ENCODE measurements at places on chromosomes 2 and 18. TPM values are rescaled to one million over a fixed set of nuclear protein-coding genes. Genes with fewer than 3 reads are reported as not detected.

- no peak for DNase-seq
Measured at GRCh38 chr2:161077367-161078210, 82.6 kb upstream of the TANK start.

DNA sequence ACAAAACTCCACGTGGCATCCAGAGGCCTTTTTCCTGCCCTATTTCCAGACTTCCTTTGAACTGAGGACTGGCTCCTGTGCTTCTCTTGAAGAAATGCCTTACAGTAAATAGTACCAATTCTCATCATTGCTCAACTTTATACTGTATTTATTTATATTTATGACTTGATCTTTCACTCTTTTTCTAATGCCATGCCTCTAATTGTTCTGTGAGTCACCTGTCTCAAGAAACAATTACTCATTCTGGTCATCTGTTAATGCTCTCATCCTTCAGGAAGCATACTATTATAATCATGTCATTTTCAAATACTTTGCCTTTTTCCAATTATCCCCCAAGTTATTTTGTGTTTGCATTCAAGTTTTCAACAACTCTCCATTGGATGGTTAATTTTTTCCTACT, 85.9 kb downstream of the DCDC2C start:
- DNase-seq: no peak

- no peak for DNase-seq
Measured at GRCh38 chr2:68709421-68709911, 25.1 kb upstream of the ARHGAP25 start.

GRCh38 chr2:134056173-134056572, 197.7 kb upstream of the MGAT5 start:
- DNase-seq: no peak

GRCh38 chr2:133461484-133461883, 106.8 kb downstream of the NCKAP5 start:
- no peak for DNase-seq

DNA sequence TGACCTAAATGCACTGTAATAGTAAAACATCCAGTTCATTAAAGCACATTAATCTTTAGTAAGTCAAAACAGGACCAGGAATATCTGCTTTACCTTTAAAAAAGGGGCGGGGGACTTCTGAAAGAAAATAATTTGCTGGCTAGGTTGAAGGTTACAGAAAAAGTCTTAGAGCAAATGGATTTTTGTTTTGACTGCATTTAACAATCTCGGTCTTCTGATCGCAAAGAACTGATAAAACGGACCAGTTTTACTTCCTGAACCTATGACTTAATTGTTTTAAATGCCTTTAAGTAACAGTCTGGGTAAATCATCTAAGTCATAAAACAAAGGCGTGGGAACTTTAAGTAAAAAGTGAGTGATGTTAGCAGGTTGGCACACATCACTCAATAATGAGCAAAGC, 783 bp downstream of the BUB1 start:
- DNase-seq: no peak

The ANKRD44 gene
- 12.3 TPM for polyA plus RNA-seq

The ZNF513 gene
- polyA plus RNA-seq: 13.3 TPM

GRCh38 chr18:36331521-36331971, 34.0 kb downstream of the FHOD3 start:
- DNase-seq: no peak

GRCh38 chr2:140462990-140463389, 1667.8 kb downstream of the LRP1B start:
- DNase-seq: no peak

DNA sequence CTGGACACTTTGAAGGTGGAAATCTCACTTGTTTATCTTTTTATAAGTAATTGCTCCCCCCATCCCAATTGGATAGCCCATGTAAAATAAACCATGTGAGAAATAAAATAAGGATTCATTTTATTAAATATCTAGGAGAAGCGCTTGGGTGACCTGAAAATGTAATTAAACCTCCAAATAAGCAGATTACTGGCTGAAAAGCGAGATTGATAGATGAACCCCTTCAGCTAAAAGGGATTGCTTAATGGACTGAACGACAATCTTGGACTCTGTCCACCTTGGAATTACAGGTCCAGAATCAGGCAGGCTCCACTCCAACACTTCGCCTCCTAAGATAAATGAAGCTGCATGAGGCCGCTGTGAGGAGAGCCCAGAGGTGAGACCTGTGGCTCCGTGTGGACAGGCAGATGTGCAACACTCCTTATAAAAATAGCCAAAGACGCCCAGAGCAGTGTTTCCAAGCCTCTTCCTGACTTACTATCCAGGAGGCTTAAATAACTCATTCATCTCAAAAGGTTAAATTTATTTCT, 441.5 kb downstream of the MTX2 start:
- DNase-seq: no peak

The APCDD1 gene
- polyA plus RNA-seq: 93.6 TPM

The PDCD1 gene
- polyA plus RNA-seq: not detected

The ADRA2B gene
- 5.1 TPM for polyA plus RNA-seq

GRCh38 chr2:216130346-216130971, 21.3 kb downstream of the XRCC5 start:
- DNase-seq: no peak

GRCh38 chr18:31583185-31583854, 8.4 kb upstream of the TTR start:
- DNase-seq: no peak

The CD226 gene
- polyA plus RNA-seq: 2.3 TPM

- DNase-seq: no peak
Measured at GRCh38 chr18:61731178-61731577, 161.6 kb downstream of the RNF152 start.

The ZNF396 gene
- 6.4 TPM for polyA plus RNA-seq

- DNase-seq: no peak
Measured at GRCh38 chr2:238449909-238450417, 23.2 kb downstream of the ASB1 start.

- no peak for DNase-seq
Measured at GRCh38 chr2:191866675-191867506, 20.0 kb upstream of the CAVIN2 start.

The POLR1A gene
- polyA plus RNA-seq: 20.4 TPM

- no peak for DNase-seq
Measured at GRCh38 chr2:29273685-29274611, 158.7 kb downstream of the CLIP4 start.

The IL36B gene
- polyA plus RNA-seq: not detected

DNA sequence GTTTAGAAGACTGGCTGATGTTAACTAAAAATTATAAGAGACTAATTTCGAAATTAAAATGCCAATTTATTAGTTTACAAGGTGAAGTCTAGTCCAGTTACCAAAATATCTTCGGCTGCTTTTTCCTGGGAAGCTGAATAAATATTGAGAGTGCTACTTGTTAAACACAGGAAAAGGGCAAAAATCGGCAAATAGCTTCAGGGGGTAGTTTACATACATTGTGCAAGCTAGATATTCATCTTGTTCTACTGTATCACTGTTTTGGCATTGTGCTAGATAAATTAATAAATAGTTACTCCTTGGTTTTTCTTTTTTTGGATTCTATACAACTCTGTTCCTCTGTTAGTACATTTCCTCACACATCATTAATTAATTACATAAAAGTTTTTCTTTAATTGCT, 29.3 kb downstream of the NHEJ1 start:
- DNase-seq: no peak

DNA sequence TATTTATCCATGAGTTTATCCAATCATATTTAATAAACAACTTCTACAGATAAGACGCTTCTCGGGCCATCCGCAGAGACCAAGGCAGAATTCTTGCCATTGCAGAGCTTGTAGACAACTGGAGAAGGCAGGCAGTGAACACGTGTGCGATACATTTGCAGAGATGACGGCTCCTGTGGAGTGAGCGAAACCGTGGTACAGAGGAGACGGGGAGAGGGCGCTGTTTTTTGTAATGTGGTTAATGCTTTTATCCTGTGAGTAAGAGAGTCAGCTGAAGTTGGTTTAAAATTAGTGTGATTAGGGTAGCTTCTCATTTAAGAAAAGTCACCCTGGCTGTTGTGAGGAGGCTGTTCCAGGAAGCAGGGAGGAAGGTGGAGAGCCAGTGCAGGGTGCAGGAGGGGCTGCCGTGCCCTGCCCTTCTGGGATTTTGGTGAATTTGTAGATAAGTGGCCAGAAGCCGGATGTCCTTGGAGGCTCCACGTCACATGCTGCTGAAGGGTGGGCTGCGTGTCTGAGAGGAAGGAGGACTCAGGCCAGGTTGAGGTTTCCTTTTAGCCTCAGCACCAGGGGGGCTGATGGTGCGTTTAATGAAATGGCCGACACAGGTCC, 151.4 kb downstream of the SNTG2 start:
- no peak for DNase-seq

GRCh38 chr2:222671259-222672067, at the start of gene MOGAT1:
Gene MOGAT1, plus strand, starts transcription at chr2:222671658. Its CDS starts 128 bp downstream, at chr2:222671786.
- DNase-seq: no peak

GRCh38 chr2:217193431-217194340, 333.8 kb upstream of the TNP1 start:
- DNase-seq: no peak

DNA sequence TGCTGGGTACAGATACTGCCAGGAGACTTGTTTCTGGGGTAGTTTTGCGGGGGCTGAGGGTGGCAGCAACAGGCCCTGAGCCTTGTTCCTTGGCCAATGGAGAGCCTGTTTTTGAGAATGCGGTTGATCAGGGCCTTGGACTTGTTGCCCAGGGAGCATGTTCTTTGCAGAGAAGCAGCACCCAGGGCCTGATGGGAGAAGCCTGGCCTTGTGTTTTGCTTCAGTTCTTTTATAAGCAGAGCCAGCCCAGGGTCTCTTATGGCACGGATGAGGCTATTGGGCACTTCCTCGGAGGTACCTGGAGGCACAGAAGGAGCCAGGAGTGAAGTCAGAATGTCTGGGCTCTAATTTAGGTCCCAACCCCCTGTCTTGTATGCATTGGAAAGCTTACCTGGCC, 85.1 kb upstream of the MCFD2 start:
- DNase-seq: no peak

DNA sequence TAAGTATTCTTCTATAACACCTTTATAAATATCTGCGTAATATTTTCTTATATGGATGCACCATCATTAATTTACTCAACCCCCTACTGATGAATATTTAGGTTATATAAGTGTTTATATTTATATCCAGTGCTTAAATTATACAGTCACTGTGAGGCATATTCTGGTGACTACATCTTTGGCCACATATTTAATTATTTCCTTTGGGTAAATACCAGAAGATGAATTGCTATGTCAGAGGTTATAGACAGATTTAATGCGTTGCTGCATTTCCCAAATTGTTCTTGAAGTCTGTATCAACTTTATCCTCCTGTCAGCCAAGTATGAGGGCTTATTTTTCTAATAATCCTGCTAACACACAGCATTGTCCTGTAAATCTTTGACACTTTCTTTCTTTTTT, 18.7 kb downstream of the DYSF start:
- DNase-seq: no peak

DNA sequence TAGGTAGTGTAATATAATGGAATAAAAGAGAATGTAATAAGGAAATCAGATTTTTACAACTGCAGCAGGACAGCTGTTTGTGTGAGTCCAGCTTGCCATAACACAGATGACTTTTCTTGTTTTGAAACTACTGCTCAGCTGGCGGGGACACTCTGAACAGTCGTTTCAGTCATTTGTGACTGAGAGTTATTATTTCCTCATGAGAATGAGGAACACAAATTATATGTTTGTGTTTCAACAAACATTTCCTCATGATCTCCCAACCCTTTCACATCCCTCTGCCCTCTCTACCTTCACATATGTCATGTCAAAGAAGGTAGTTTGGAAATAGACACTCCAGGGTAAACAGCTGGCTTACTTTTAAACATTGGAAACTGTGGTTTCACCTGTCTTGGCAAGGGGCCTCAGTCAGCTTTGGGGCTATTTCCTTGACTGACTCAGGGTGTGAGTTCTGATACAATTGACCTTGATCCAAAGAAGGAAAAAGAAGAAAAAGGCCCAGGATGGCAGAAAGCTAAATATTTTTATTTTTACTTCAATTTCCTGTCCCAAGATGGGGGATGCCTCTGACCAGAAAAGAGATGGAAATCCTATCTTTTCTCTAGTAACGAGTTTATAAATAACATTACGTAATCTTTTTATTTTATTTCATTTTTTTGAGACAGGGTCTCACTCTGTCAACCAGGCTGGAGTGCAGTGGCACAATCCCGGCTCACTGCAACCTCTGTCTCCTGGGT, 593 bp downstream of the SP140L start:
- no peak for DNase-seq

GRCh38 chr18:48790226-48790863, 160.4 kb downstream of the SMAD7 start:
- no peak for DNase-seq

DNA sequence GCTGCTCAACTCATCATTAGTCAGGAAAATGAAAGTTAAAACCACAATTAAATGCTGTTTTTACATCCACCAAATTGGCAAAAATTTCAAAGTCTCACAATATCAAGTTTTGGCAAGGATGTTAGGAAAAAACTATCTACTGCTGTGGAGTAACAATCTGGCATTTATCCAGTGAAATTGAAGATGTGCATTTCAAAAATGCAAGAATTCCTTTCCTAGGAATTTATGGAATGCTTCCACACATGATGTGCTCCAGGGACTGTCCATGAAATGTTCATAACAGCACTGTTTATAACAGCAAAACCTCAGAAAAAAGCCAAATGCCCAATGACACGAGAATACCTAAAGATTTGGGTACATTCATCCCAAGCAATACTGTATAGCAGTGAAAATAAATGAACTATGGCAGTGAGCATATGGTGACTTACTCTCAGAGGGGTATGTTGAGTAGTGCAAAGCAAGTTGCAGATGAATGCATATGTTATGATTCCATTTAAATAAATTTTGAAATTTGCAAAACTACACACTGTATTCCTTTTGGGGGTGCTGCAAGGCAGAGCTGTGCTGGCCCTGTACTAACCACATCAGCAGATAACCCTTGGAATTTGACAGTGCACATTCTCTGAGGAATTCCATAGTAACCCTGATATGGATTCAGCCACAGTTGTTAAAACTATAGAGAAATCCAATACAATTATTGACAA, 41.3 kb upstream of the GYPC start:
- no peak for DNase-seq

- no peak for DNase-seq
Measured at GRCh38 chr2:240567137-240567871, 980 bp upstream of the RNPEPL1 start.

The VWA3B gene
- 0.85 TPM for polyA plus RNA-seq

The SERPINB11 gene
- polyA plus RNA-seq: not detected

DNA sequence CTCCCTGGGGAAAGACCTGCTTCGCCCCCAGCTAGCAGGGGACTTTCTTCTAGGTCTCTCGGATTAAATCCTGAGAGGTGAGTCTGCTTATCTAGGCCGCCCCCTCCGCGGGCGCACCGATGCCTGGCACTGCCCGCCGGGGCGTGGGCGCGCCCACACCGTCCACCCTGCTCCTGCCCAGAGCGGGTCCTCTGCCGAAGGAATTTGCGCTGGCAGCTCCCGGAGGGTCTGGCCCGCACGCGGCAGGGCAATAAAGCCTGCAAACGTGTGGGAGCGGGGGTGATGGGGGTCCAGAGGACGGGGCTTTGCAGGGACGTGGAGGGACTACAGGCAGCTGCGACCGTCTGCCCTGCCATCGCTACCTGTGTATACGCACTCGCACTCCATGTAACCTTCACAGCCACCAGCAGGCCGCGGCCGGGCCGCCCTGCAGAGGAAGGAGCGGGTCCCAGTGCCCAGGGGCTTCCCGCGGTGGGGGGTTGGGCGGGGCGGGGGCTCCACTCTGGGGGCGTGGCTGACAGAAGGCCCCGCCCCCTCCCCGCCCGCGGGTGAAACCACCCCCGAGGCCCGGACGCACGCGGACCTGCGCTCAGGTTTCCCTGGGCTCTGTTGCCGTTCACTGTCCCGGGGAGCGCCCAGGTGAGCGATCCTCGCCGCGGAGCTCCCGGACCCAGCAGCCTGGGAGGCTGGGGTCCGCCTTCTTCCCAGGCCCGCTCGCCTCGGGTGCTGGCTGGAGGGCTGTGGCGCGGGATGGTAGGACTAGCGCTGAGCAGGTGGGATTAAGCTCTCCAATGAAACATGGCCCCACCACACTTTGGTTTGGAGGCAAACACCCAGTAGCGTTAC, 174.5 kb upstream of the HS6ST1 start:
- no peak for DNase-seq
